Activated CD8-positive, alpha-beta T cell treated with anti-CD3 and anti-CD28 coated beads, Interleukin-2, amount 10 ng/mL, durations not matched to agents 7 days and 5 days (primary cell): ENCODE measurements at places on chromosomes 11 and 22. TPM values are rescaled to one million over a fixed set of nuclear protein-coding genes. Genes with fewer than 3 reads are reported as not detected.

DNA sequence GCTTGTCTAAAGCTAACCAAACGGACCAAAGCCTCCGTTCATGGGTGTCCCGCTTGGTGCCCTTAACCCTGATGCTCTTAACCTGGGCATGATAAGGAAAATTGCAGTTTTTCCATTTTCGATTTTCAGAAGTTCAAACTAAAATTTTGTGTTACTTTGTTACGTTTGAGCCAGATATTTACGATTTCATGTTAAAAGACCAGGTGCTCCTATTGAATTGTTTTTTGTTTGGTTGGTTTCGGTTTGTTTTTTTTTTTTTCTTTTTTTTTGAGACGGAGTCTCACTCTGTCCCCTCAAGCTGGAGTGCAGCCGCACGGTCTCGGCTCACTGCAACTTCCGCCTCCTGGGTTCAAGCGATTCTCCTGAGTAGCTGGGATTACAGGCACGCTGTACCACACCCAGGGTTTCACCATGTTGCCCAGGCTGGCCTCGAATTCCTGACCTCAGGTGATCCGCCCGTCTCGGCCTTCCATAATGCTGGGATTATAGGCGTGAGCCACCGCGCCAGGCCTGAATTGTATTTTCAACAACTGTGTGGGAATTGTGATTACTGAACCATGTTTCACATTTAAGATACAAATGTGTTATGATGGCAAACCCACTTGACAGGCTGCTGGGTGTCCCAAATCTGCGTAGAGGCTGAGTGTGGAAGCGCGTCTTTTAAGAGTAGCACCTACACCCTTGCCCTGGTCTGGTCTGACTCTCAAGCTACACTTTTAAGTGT lies 864 bp upstream of the USP28 start:
- DNase-seq: no peak

DNA sequence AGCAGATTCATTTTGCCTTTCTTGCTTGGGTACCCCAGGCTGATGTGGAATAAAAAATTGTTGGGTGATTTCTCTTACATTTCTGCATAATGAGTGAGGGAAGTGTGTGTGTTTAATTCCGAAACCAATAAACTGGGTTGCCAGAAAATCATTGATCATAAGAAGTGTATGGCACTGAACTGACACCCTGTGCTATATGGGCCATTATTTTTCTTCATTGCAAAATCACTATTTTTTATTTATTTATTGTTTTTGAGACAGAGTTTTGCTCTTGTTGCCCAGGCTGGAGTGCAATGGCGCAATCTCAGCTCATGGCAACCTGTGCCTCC lies 14.6 kb upstream of the HIKESHI start:
- DNase-seq: no peak

DNA sequence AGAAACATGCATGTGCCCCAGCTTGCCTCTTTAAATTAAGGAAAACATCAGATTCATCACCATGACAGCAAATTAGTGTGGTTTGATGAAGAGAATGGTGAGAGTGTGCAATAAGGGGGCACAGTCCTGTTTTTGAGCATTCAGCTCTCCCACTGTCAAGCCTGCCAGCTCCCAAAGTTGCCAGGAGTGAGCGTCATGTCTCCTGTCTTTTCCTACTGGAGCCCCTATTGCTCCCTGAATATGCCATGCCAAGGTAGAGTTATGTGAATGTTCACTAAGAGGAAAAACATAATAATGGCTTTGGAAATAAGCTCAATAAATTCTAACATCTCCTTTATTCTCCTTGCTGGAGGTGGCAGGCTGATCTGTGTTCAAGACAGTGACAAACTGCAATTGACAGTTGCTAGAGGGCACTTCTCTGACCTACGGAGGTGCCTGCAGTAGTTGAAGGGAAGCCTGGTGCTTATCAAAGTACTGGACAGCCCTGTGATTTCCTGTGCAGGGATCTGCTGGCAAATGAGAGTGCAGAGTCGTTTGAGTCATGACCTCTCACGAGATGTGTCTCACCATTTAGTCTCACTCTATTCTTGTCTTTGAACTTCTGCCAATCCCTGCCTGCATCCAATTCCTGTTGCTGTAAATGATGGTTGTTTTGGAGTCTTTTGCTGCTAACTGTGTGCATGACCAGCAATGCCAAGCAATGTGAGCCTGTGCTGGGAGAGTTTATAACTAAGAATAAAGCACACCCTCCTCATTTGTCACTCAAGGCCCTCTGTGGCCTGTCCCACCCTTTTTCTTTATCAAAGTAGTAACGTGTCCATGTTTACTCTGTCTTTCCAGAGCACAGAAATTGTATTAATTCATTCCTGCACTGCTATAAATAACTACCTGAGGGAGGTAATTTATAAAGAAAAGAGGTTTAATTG lies 34.8 kb downstream of the MRGPRX2 start:
- no peak for DNase-seq

DNA sequence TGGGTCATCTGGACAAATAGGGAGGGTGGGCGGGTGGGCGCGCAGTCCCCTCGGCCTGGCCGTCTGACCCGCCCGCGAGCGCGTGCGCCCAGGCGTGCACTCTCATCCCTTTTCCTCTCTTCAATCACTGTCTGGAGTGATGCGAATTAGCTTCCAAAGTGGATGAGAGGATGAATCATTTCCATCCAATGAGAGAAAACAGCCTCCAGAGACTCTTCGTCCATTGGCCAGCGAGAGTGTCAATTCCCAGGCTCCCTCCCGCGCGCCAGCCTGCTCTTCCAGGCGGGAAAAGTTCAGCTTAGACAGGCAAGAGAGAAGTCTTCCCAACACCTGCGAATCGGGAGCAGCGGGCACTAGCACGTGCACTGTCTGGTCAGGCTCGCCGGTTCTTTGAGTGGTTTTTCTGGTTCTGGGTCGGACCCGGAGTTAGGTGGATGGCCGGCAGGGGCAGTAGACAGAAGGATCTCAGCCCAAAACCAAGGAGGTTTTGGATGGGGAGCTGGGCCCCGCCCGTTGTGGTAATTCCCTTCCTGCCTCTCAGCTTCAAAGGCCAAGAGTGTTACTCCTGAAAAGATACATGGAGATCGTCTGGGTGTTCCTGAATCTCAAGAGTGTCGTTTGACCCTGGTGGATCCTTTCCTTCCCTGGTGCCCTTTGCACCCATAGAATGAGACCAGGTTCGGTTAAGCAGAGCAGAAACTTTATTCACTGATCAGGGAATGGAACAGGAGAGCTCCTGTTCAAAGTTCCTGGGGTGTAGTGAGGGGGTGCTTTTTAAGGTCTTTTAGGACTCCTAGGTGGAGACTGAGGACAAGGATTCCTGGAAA lies 33.4 kb upstream of the GLYATL1 start:
- DNase-seq: no peak

DNA sequence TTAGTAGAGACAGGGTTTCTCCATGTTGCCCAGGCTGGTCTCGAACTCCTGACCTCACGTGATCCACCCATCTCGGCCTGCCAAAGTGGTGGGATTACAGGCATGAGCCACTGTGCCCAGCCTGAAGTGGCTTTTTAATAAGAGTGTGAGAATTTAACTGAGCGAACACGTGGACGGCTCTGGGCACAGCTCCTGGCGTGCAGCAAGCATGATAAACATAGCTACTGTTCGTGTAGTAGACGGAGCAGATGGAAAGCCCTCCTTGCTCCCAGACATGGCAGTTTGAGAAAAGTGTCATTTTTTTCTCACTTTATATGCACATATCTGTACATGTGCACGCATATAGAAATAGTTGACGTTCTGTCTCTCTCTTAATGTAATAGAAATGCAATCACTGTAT lies 7.0 kb downstream of the EMID1 start:
- no peak for DNase-seq

- DNase-seq: no peak
These were observed 826 bp upstream of the EEF1G start for GRCh38 chr11:62574363-62575071.

GRCh38 chr11:35056391-35057093 lies 82.4 kb upstream of the CD44 start:
- no peak for DNase-seq

- no peak for DNase-seq
These were observed 716.6 kb downstream of the BRD1 start for GRCh38 chr22:49111085-49111484.

DNA sequence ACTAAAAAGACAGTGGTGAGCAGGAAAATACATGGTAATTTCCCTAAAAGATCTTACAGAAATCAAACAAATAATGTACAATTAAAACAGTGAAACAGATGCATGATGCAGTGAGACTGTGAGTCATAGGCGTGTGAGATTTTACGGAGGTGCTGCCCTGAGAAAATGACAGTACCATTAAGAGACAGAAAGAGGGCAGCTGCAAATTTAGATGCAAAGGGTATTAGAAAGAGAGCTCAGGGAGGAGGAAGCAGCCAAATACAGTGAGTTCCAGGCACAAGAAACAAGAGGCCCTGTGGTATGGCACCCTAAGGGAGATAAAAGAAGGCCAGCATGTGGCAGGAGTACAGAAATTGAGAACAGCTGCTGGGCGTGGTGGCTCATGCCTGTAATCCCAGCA lies 88.5 kb upstream of the FIBIN start:
- no peak for DNase-seq

DNA sequence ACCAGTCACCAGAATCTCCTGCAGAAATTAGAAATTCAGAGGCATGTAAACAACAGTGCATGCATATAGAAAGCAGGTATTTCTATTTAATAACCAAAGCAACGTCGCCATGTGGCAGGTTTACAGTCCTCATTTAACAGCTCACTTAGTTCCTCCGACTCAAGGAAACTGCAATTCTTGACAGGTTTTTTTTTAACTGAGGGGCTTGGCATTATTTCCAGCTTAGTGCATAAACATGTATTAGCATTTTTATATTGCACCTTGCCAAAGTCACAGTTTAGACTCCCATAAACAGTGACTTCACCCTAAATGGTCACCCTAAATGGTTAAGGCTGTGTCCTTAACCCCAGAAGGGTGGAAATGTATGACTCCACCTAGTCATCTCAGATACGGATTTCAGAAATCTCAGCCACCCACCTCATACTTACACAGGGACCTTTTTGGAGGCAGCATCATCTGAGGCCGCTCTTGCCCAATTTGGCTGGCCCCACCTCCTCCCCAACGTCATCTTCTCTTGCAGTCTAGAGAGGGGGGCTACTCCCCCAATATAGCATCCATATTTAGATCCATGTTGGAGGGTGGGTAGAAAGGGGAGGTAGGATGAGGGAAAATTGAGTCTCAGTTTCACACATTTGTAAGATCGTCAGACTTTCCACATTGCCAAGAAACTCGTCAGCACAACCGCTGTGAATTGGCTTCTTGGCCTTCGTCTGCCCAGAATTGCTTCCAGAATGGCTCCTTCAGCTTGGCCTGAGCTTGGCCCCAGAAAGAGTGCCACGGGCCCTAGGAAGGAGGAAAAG lies 31.8 kb upstream of the SLC35C1 start:
- no peak for DNase-seq

DNA sequence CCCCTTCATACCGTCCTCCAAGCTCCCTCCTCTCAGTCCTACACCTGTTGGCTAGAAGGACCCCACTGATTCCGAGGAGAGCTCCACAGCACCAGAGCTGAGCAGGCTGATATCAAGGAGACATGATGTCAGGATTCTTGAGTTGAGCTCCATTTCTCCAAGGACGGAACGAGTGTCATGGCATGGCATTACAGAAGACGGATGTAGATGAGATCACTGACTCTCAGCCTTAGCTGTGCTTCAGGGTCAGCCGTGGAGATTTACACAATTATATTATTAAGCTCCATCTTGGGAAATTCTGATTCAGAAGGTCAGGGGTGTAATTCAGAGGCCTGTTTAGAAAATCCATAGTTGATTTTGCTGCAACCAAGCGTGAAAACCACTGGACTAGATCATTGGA lies 428.9 kb upstream of the B3GAT1 start:
- no peak for DNase-seq

DNA sequence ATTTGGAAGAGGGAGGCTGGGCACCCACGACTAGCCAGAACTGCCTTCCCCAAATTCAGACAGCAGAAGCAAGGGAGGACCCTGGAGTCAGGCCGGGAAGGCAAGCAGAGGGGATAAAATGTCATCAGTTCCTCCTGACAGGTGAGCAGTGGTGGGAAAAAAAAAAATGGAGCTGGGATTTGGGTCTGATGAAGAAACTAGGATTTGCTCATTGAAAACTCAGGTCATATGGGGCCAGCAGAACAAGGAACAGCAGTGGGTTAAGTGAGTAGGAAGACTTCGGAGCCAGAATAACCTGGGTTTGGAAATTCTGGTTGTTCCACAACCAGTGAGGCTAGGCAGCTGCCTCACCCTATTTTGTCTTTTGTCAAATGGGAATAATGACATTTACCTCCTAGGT lies 28.9 kb upstream of the DRD2 start:
- DNase-seq: no peak

DNA sequence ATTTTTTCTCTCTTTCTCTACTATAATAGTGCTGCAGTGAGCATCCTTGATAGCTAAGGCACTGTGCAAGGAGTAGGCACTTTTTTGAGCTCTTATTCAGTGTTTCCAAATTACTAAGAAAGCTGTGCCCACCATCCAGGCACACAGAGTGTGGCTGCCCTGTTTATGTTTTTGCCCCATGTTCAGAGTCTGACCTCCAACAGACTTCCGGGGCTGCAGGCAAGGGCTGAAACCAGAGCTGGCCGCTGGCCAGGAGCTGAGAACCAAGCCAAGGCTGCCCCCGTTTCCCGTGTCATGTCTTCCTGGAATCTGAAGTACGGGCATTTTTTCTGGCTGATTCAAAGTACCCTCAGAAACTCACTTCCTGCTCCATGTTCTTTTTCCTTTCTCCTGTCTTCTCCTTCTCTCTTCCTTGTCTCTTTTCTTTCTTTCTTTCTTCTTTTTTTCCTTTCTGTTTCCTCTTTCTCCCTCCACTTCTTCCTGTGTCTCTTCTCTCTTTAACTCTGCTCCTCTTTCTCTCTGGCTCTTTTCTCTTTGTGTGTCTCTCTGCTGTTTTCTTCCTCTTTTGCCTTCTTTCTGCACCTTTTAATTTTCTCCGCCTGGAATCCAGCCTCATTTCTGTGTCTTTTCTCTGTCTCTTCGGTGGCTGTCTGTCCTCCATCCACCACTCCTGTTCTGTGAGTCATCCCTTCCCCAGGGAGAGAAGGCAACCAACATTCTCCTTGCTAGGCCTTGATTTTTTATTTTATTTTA lies 17.0 kb upstream of the KCTD14 start:
- DNase-seq: peak; percentile 39

DNA sequence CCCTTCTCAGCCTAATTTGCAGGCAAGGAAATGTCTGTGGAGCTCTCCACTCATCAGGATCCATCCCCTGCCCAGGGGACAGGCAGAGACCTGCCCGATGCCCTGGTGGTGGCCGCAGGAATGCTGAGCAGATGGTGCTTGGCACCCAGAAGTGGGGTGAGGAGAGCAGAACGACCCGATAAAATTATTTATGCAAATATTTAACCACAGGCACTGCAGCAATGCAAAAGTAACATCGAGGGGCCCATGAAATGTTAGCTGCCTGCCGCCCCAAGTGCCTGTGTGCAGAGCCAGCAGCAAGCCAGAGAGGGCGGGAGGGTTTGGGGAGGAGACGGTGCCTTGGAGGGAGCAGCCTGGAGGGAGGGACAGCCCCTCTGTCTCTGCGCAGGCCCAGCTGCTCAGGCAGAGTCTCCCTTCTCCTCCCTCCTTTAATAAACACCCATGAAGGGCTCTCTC lies 205.5 kb downstream of the CTTN start:
- no peak for DNase-seq

RAG2 gene
- total RNA-seq: not detected

ACRV1 gene
- not detected for total RNA-seq

MRGPRX3 gene
- total RNA-seq: not detected

MPZL3 gene
- 19.6 TPM for total RNA-seq

CHRNA10 gene
- total RNA-seq: 3.0 TPM

L3MBTL2 gene
- 40.1 TPM for total RNA-seq

SIK3 gene
- 31.4 TPM for total RNA-seq
